ENCODE measurements at places on chromosomes 1 and 21. TPM values are rescaled to one million over a fixed set of nuclear protein-coding genes. Genes with fewer than 3 reads are reported as not detected.

GRCh38 chr1:235714205-235714897 is 64.8 kb upstream of the GNG4 start:
- no peak overlapping the region for H3K27ac ChIP-seq
- H3K4me3 ChIP-seq, result no peak overlapping the region
- DNase-seq, result no peak
- H3K36me3 ChIP-seq, result no peaks in the 10 kb centered on the region
- H3K27me3 ChIP-seq, result no peaks in the 10 kb centered on the region

The FAM163A gene
- total RNA-seq, result not detected

The PAPPA2 gene
- total RNA-seq, result 0.02 TPM

The CR1 gene
- total RNA-seq, result not detected

Measured in Caco-2 (cell line).